ENCODE measurements at places on chromosomes 1 and 21.
A peak's percentile ranks its signal among the peaks of the same experiment; 100 is the strongest.

DNA sequence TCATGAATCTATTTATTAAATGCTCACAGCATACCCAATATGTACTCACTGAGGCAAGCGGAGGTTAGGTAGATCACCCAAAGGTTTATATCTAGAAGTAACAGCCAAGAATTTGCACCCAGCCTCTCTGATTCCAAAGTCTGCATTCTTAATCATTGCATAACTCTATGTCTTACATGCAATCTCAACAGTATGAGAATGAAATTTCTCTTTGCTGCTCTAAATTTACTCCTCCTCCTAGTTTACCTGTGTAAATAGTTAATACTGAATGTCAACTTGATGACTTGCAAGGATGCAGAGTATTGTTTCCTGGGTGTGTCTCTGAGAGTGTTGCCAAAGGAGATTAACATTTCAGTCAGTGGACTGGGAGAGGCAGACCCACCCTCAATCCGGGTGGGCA is 840.6 kb downstream of the BRINP3 start:
- DNase-seq: no peak

GRCh38 chr1:119779869-119780356 is 11.2 kb upstream of the HMGCS2 start:
- DNase-seq: peak; percentile 65

- DNase-seq: no peak
Observed at GRCh38 chr21:45829668-45830067, 151.9 kb upstream of the COL6A1 start.

DNA sequence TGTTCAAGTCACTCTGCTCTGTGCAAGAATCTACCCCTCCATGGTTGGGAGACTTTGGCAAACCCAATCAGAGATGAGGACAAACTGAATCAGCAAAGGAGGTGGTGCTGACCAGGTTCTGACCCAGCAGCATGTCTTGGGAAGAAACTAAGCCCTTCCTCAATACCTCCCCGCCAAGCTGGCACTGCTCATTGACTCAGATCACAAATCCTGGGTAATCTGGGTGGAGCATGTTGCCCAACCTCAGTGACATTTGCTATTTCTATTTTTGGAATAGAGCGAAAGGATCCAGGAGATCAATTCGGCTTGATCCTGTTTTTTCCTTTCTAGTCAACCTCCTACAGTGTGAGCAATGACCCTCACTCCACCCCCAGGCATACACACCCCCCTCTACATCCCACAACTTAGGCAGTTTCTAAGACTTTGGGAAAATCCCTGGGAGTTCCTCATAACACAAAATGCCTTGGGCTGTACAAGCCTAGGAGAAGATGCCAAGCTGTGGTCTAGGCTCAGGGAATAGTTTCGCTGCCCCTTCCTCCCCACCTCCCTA is 166.8 kb upstream of the KCNJ6 start:
- no peak for DNase-seq

DNA sequence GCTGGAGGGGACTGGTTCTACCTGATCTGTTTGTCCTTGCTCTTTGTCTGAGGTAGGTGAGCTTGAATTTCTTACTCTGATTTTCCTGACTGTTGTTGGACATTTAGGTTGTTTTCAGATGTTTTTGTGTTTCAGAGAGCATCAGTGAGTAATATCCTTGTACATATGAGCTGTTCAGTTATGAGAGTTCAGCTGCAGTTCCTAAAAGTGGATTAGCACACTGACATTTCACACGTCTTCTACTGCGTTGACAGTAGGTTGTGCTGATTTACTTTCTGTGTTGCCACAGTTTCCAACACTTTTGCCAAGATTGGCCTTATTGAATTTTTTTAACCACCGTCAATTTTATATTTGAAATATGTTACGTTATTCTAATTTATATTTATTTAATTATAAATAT is 27.7 kb downstream of the CXADR start:
- no peak for DNase-seq

- DNase-seq: no peak
Observed at GRCh38 chr1:8162168-8162567, 136.1 kb upstream of the ERRFI1 start.

DNA sequence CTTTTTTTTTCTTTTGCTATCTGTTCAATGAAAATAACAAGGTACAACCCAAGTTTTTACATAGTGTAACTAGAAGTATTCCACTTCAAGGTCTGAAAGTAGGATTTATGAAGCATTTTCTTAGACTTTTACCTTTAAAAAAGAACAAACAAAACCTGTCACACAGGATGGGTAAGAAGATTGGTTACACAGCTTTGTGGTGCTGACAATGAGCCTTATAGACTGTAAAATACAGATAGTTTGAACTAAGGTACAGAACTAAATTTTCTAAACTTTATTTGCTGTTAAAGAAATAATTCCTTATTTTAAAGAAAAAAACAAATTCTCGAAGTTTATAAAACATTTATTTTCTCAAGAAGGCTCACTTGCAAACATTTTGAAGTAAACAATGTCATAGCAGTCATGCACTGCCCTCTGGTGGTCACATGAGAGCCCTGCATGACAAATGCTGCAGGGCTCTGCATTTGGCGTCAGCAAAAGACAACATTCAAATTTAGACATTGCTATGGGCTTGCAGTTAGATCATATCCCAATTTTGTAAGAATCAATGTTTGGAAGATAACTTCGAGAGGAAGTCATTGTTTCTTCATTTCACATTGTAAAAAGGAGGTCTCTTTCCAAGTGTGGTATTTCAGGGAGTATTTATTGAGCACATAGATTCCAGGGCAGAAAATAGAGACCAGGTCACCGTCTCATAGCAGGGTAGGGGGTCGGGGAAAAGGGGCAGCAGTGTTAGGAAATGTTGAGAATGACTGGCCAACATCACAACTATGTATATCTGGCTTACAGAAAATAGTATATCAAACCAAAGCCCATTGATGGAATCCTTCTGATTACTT is 115.3 kb upstream of the FMN2 start:
- DNase-seq: peak; percentile 60

- no peak for DNase-seq
Observed at GRCh38 chr21:28952686-28953085, 40.0 kb downstream of the LTN1 start.

DNA sequence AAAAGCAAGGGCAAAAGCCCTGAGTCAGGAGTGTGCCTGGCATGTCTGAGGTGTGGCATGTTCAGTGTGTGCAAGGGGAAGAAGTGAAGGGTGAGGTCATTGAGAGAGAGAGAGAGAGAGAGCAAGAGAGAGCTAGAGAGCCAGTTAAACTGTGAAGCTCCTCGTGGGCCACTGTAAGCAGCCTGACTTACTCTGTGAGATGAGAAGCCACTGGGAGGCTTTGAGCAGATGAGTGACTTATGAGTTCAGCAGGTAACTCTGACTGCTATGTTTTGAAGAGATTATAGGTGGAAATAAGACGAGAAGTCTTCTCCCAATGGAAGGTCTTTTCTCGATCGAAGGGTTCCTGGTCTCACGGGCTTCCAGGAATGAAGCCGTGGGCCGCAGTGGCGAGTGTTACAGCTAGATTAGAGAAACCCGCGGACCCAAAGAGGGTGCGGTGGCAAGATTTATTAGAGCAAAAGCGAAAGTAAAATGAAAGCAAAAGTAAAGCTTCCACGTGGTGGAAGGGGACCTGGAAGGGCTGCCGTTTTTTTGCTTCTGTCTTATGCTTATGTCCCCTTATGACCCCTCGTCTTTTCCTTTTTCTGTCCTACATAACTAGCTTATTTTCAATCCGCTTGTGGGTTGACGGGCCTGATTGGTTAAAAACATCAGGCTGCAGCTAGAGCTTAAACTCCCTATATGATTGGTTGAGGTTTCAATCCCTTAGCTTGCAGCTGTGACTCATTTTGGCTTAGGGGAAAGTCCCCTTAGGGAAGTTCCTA is 323.1 kb upstream of the FAM78B start:
- no peak for DNase-seq

GRCh38 chr1:169368406-169368769 is 393 bp downstream of the BLZF1 start:
- no peak for DNase-seq

DNA sequence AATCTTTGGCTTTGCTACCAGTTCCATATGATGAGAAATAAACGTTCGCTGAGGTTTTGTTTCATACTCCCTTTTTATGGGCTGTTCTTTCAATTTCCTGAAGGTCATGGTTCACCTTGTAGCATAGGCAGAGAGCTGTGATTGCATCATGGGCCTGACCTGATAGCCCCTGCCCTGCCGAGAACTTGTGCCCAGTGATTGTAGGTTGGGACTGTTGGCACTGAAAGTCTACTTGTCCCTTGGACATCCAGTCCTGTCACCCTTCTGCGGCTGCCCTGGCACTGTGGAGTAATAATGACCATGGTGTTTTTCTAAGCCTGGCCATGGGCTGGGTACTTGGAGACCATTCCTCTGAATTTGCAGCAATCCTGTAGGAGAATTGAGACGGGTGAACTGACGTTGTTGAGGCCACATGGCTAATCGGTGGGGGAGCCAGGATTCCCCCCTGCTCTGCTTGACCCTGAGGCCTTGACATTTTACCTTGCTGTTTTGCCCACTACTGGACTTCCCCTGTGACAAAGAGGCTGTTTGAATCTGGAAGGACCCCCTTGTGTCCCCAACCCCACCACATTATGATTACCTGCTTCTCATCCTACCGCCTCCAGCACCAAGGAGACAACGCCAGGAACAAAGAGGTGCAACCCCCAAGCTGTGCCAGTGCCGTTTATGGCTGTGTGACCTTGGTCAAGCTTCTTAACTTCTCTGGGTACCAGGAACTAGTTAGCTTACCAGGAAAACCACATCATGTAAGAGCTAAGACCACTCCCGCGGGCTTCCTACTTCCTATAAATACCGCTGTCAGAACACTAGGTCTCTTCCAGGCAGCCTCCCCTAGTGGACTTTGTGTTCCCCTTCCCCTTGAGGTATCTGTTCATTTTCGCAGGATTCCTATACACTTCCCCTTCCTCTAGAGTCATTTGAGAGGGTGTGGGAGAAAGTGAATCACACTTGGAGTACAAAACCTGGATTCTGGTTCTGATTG is 23.4 kb downstream of the SESN2 start:
- no peak for DNase-seq

- DNase-seq: no peak
Observed at GRCh38 chr1:59986516-59987310, 60.1 kb upstream of the CYP2J2 start.
